ENCODE measurements at places on chromosomes 7 and 10.

GRCh38 chr7:93115796-93116195, 2.0 kb downstream of the SAMD9 start:
- DNase-seq: no peak

DNA sequence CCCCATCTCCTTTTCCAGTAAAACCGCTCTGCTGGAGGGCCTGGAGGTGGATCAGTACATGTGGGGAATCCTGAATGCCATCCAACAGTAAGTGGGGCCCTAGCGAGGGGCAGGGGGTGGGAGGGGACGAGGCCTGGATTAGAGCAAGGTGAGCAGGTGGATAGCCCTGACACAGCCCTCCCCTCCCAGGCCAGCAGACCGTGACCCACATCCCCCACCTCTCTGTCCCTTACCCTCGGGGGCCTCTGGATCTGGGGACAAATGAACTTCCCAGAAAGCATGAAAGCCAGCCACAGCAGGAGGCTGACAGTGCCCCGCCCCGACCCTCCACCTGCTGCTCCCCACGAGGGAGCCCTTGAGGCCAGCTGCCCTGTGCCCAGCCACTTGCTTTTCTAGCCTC, 41.8 kb upstream of the PPIF start:
- no peak for DNase-seq

GRCh38 chr7:99146979-99147378, 3.1 kb upstream of the SMURF1 start:
- DNase-seq: no peak

GRCh38 chr7:101891936-101892640, 74.7 kb downstream of the CUX1 start:
- DNase-seq: no peak

DNA sequence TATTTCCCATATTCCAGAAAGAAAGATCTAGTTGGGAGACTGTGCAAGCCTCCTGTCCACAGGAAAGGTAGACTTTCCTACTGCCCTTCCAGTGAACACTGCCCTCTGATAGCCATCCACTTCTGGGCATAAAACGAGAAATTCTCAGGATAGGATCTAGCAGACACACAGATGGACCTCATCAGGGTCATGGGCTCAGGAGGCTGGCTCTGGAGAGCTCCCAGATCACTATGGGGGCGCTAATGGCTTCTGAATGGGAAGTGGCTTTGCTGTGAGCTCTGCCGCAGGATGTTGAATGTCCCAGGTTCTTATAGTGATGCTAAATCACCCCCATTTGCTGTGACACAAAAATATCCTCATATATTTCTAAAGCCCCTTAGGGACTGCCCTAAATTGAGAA, 77.1 kb downstream of the SVIL start:
- no peak for DNase-seq

- DNase-seq: no peak
Observed at GRCh38 chr7:44469461-44470134, 20.9 kb downstream of the NUDCD3 start.

GRCh38 chr7:46955531-46955930, 626.4 kb downstream of the TNS3 start:
- DNase-seq: no peak

All from CD4-positive, alpha-beta T cell treated with Interleukin-21 for 1 hour (primary cell).